CD8-positive, alpha-beta T cell (primary cell): ENCODE measurements at places on chromosomes 6 and 20. TPM values are rescaled to one million over a fixed set of nuclear protein-coding genes. Genes with fewer than 3 reads are reported as not detected.

DEFB123 gene
- total RNA-seq: not detected

MANEA gene
- total RNA-seq: 5.3 TPM

ELOVL2 gene
- total RNA-seq: not detected

CD83 gene
- total RNA-seq: 60.4 TPM

ID1 gene
- total RNA-seq: 11.0 TPM

GSTA1 gene
- total RNA-seq: not detected

MYB gene
- total RNA-seq: 3.7 TPM

SCUBE3 gene
- not detected for total RNA-seq

KCNQ5 gene
- total RNA-seq: 3.8 TPM

ADGRB3 gene
- not detected for total RNA-seq

TAAR8 gene
- total RNA-seq: not detected

PTCRA gene
- total RNA-seq: not detected

OPN5 gene
- total RNA-seq: not detected

PTK6 gene
- 0.14 TPM for total RNA-seq

SNAP91 gene
- total RNA-seq: not detected

PSORS1C2 gene
- not detected for total RNA-seq
